ENCODE measurements at places on chromosomes 12 and 14.
A peak's percentile ranks its signal among the peaks of the same experiment; 100 is the strongest.

GRCh38 chr12:39622306-39622705 lies 2.7 kb upstream of the ABCD2 start:
- no peak for DNase-seq

DNA sequence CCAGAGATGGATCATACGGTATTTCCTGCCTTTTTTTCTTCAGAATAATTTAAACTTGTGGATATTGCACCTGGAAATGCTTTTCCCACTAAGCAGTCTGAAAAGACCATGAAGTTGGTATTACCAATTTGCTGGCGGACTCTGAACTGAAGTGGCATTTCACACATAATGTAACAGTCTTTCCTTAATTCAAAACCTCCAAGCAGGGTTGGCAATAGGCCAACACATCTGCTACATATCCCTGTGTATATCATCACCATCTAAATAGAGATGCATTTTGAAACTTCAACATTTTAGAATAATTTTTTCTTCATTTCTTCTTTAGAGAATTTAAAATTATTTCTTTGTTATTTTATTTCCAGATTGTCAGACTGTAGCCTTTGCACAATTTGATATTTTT lies 100.5 kb downstream of the TSPAN8 start:
- DNase-seq, result peak; percentile 50

GRCh38 chr14:68953196-68953555 lies 25.9 kb downstream of the ACTN1 start:
- DNase-seq, result no peak

GRCh38 chr14:96205059-96205977 lies 679 bp downstream of the BDKRB2 start:
- no peak for DNase-seq

GRCh38 chr14:103522649-103523574 lies at the start of gene CKB:
CKB (minus strand) TSS chr14:103522830; CDS start chr14:103522493, 337 bp downstream.
- DNase-seq, result no peak

DNA sequence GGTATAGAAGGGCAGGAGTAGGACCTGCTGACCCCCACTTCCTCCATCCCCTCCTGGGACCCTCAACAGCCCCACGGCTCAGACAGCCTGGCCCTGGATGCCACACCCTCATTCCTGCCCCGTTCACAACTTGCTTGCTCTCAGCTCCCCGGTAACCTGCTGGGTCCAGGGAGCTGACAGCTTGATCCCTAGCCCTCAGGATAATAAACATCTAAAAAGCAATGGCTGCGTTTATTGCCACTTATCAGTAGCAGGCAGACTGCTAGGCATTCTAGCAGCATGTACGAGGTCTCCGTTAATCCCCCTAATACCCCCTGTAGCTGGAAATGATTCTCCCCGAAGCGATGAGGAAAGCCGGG lies 24.3 kb upstream of the RPLP0 start:
- DNase-seq, result no peak

- DNase-seq, result peak; percentile 55
Observed at GRCh38 chr12:130872179-130873096, 572 bp downstream of the RAN start.

- DNase-seq, result no peak
Observed at GRCh38 chr14:98368221-98368620, 903.8 kb downstream of the BCL11B start.

- no peak for DNase-seq
Observed at GRCh38 chr14:100834794-100835547, 9.1 kb downstream of the MEG3 start.

DNA sequence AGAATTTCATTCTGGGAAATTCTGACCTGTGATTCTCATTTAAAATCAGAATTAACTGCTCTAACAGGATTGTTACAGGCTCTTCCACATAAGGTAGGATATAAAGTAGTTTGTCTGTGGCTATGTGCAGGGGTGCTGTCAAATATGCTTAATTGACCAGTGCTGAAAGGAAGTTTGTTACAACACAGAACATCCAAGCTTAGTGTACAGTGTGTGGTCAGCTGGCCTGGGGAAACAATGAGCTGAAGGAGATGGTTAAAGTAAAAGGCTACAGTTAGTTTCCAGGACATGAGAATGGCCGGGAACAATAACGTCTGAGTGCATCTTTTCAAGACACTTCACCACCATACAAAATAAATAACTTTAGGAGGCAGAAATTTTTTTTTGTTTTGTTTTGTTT lies 68.0 kb downstream of the PKP2 start:
- DNase-seq, result no peak

DNA sequence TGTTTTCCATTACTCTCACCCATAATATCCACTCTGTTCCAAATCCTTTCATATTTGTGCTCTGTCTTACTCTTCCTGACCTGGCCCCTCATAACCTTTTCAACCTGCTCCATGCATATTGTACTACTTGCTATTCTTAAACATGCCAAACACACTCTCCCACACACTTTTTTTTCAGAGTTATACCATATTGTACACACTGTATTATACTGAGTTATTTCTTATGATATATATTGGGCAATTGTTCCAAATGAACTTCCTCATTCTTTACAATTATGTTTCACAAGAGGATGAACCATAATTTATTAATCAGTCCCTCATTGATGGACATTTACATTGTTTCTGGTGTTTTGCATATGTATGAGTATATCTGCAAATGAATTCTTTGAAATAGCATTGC lies 18.5 kb downstream of the ATL1 start:
- no peak for DNase-seq

DNA sequence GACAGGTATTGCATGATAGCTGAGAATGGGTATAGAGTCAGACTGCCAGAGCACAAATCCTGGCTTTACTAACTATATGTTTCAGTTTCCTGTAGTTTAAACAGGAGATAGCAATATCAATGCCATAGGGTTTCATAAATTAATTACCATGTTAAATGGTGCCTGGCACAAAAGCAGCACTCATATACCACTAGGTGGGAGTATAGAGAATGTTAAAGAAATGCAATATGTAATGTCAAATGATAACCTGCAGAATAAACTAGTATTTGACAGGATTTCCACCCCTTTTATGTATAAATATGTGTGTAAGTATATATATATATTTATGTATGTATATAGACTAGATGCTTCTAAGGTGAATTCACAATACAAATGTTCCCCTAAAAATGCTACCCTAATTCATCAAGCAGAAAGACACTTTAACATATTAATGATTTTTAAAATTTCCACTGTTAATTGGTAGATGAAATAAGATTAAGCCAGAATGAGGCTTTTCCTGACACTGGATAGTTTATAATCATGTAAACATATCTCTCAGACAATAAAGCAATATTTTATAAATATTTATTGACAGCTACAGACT lies 8.6 kb downstream of the WDR89 start:
- DNase-seq, result no peak

DNA sequence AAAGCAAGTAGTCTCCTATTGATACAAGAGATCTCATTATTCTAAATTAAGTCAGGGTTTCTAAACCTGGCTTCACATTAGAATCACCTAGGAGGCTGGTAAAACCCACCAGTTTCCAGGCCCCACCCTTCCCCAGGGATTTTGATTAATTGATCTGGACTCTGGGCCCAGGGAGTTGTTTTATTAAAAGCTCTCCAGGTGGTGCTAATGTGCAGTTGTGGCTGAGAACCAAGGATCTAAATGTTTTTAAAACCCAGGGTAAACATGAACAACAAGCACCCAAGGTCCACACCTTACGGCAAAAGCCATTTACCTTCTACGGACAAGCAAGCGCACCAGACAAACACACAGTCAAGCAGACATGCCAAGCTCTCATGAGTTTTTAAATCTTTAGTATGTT lies 73.9 kb downstream of the SLC2A13 start:
- DNase-seq, result no peak

- DNase-seq, result no peak
Observed at GRCh38 chr12:46572644-46573346, 200.2 kb upstream of the SLC38A2 start.

DNA sequence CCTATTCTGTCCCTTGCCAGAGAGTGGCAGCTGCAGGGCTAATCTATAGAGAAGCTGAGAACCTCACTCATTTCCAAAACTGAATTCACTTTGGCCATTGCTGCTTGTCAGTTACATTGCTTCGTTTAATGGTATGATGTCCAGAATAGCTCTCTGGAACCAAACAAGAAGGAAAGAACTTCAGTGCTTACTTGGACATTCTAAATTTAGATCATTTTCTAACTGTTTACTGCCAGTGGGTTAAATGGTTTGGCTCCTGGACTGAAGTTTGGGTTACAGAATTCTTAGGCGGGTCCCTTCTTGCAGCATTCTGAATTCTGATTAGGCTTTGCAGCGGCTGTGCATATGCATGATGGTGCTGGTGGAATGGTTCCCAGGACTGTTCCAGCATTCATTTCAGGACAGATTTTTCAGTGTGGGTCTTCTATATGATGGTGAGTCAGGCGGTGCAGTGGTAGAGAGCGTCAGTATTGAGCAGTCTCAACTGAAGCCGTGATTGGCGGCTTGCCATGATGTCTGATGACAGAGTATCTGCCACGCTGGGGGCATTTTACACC lies 148.7 kb downstream of the DYRK2 start:
- DNase-seq, result peak; percentile 36

GRCh38 chr12:71980538-71980937 lies 41.9 kb downstream of the TPH2 start:
- no peak for DNase-seq
